ENCODE measurements at places on chromosomes 2 and 18.

- no peak for DNase-seq
Measured at GRCh38 chr2:240989451-240990265, 8.8 kb upstream of the SNED1 start.

GRCh38 chr2:97722227-97722626, 8.9 kb downstream of the ZAP70 start:
- DNase-seq, result no peak

DNA sequence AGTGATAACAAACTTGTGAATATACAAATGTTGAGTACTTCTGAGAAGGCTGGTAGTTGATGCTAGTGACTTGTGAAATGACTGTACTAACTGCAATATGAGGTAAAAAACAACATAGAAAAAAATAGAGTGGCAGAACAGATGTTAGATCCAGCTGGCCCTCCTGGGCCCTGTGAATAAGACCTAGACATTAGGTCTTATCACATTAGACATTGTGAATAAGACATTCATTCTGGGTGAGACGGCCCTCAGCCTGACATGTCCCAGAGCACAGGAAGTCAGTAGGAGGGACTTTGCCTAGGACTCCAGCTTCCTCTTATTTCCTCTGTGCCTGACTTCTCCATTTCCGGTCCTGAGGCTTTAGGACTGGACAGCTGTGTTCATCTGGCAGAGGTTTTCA, 22.9 kb downstream of the DOK1 start:
- DNase-seq, result no peak

GRCh38 chr2:158741625-158742024, 53.5 kb upstream of the DAPL1 start:
- no peak for DNase-seq

DNA sequence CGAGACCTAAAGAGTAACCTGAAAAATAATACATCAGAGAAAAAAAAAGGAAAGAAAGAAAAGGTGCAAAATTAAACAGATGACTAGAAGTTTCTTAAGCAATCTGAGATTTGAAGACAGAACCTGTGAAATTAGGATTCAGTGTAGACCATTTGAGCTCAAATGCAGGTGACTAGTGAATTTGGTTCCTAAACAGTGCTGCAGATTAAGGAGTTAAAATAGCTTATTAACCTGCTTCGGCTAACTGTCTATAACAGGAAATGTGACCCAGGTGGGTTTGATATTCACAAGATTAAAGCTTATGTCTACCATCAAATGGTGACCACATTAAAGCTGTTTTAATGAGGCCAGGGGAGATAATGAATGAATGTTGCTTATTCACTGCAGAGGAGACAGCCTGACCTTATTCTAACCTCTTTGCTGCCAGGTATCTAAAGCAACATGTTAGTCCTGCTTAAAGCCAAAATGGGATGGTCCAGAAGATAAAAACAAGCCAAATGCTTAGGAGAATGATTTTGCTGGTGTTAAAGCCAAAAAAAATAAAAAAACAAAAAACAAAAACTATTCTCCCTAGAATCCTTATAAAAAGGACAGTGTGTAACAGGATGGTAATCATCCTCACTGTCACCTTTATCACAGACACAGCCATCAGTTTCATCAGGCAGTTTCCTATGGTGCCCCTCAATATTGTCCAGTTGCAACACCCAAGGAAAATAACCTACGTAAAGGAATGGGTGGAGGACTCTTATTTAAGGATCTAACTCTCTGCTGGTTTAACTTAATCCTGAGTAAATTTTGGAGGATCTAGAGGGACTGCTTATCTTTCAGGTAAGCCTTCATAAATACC, 769.0 kb upstream of the ZEB2 start:
- no peak for DNase-seq

DNA sequence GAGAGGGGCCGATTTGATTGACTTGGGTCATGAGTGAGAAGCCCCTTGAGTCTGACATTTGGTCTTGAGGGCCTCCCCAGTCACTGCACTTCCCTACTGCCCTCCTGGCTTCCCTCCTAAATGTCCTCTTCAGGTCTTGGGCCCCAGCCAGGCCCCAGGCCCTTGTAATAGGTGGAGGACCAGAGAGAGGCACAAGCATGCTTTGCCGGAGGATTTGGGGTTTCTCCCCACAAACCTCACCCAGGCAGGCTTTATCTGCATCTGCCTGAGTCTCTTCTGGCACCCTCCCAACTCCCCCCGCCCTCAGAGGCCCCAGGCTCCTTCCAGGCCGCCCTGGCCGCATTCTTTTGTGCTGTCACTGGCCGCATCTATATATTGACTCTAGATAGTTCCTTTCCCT, 270.7 kb downstream of the HAUS1 start:
- no peak for DNase-seq

DNA sequence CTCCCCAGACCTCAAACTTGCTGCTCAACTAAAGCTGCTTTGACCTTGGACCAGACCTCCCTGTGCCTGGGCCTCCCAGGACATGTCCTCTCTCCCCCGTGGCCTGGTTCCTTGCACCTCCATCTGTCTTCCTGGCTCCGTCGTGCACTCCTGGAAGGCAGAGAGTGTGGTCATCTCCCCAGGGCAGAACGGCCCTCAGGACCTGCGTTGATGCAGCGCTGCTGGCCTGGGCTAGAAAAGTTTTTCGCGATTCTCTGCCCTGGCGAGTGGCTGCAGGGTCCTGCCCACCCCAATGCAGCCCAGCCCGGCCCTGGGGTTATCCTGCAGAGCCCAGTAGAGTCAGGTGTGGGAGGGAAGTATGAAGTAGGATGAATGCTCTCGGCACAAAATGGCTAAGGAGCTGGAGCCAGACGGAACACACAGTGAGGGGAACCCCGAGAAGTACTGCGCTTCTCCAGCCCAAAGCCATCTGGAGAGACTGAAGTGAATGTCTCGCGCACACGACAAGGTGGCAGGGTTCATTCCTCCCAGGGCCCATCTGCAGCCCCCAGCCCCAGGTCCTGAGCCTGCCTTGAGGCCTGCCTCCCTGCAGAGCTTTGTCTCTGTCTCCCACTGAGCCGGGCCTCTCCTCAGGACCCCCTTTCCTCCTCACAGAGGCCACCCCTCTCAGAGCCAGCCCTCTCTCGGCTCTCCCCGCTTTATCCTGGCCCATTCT, 41.7 kb downstream of the ATOH8 start:
- DNase-seq, result no peak

DNA sequence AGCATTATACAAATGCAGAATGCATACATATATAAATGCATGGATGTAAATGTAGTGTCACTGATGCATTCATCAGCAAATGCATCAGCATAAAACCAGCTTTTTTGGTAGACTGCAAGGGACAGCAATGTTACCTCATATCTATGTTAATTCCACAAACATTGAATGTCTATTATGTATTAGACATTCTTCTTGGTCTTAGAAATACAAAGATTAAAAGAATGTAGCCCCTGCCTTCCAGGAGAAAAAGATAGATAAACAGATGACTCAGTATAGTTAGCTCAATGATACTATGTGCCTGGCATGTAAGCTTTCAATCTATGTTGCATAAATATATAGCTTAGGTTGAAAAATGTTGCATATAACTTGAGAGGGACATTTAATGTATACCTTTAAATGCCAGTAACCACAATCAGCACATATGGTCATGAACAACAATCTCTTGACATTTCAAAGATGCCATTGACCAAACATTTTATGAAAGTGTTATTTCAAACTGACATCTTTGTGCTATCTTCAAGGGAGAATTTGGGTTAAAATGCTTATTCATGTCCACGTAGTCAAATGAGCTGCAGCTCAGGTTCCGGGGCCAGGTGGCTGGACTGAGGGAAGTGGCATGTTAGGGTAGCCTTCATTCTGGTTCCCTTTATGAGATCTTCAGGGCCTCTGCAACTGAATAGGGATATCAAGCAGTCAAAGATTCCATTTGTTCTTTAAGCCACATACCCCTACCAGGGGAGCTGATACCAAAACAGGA, 45.2 kb upstream of the GCG start:
- DNase-seq, result no peak

- DNase-seq, result no peak
Measured at GRCh38 chr18:57022716-57023115, 124.2 kb upstream of the BOD1L2 start.

DNA sequence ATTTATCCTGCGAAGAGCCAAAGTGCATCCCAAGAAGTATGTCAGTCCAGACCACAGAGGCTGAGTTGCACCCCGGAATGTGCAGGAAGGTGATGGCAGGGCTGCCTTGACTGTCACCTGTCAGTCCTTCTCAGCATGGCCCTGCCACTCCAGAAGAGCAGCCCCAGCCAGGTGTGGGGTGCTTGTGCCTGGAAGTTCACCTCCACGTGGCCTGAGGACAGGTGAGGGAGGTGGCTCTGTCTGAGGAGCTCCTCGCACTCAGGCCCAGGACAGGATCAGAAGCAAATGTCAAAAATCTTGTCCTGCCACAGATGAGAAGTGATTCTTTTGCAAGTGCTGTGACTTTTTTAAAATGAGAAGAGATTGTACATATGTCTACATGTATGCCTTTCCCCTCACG, 31.4 kb upstream of the B3GNT7 start:
- no peak for DNase-seq

DNA sequence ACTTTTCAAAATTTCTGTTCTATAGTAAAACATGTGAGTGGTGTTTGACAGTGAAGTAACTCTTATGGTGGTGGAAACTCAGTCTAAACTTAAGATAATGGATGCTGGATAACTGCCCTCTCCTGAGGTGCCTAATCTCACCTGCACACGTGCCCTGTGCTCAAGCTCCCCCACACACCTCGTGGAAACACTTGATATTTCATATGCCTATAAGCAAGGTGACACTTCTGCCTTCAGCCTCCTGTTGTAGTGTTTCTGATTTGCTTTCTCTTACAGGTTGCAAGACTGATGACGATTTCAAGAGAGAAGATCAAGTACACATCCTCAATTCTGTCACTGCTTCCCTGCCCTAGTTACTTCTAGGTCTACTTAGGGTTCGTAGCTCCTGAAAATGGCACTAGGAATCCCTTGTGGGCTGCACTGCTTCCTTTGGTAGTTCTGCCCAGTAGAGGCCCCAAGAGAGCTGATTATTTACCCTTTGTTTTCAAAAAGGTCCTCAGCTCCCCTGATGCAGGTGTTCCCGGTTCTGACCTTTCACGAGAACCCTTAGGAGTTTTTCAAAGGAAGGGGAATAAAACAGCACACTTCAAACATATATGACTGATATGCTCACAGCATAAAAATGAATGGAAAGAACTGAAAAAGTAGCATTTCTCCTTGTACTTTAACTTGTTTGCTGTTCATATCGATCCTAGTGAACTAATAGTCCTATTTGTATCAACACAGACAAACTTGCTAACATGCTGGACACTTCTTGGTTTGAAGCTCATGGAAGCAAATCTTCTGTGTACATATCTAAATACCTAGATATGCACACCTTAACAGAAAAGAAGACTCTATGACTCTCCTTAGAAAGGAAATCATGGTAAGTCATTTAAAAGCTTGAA, 6.7 kb downstream of the CAVIN2 start:
- DNase-seq, result no peak

DNA sequence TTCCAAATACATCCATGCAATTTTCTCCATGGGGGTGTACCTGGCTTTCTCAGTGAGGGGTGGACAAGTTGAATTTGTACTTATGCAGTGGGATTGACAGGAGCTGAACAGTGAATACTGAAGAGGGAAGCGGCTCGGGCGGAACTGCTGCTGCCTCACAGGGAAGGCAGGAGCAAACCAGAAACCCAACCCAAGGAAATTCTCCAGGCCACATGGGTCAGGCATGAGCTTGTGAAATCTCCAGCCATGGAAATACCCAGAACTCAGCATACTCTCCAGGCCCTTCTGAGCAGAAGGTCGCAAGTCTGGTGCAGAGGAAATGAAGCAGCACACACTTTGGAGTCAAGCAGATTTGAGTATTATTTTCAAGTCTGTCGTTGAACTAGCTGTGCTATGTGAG, 26.5 kb upstream of the INO80C start:
- DNase-seq, result no peak

- no peak for DNase-seq
Measured at GRCh38 chr18:57434536-57435494, at the start of gene ONECUT2. ONECUT2 (plus strand) TSS chr18:57435374; CDS start chr18:57435717, 343 bp downstream.

DNA sequence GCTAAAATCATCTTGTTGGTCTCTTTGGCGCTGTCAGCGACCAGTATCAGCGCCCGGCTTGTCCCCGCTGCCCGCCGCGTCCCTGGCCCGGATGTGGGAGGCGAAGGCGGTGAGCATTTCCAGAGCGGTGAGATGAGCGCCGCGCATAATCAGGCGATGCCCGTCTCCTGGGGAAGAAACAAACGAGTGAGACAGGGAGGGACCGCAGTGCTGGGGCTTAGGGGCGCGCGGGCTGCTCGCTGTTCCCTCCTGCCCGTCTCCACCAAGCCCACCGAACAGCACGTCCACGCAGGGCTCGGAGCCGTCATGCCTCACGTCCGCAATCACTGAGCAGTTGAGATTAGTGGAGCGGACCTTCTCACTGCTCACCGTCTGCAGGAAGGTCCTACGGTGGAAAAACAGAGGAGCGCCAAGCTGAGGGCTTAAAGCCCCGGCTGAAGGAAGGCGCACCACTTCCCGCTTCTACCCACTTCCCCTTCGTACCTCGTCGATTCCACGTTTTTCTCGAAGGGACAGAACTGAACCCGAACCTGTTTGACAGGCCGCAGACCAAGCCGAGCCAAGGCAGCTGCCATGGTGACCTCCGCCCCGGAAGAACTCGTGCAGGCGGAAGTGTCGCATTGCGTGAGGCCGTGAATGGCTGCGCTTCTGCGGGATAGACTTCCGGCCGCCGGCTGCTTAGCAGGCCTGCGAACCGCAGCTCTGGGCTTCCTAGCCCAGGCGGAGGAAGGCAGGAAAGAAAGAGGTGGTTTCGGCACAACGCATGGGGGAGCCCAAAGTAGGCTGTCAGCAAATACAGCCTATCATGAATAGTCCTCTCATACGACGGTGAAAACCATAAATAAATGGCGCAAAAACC, at the start of gene MRPL53:
TSS of gene MRPL53 (minus strand) at position 595 of the 859 bp plus-strand sequence. CDS start at position 575, 20 bp downstream.
- peak; percentile 91 for DNase-seq

- DNase-seq, result no peak
Measured at GRCh38 chr18:59177485-59177884, 37.8 kb downstream of the SEC11C start.

DNA sequence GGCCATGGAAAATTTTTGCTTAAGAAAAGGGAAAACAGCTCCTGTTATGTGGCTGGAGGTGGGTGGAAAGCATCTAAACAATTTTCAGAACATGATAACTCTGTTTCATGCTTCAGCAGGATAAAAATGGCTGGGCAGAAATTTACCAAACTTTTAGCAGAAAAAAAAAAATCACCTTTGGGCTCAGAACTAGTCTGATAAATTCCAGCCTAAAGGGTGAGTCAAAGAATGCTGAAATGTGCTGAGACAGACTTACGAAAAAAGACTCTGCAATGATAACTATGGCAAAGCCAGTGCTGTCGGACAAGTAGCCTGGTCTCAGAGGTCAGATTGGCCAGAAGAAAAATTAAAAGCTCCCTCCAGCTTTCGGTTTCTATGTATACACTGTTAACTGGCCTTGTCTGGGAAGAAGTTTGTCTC, 123.6 kb downstream of the LRATD1 start:
- no peak for DNase-seq

DNA sequence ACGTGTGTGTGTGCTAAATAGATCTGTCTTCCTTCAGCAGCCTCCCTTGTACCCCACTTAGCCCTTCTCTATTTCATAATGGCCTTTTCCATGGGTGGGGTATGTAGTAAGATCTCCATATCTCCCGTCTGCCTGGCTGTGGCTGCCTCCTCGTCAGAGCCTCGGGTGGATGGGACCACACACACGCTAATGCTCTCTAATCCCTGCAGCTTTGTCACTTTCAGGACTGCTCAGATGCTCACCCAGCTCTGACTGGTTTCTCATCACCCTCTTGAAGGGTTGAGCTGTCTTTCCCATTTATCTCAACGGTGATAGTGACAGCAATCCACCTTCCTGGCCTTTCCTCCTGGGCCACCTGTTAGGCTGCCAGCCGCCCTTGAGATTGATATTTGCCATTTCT, 95.3 kb downstream of the DCC start:
- no peak for DNase-seq

- no peak for DNase-seq
Measured at GRCh38 chr2:40579247-40579646, 127.4 kb upstream of the SLC8A1 start.

Data from stimulated activated CD4-positive, alpha-beta T cell treated with anti-CD3 and anti-CD28 coated beads, Interleukin-15, amount 100 ng/mL, for 1 hour (primary cell).